Head of caudate nucleus (tissue), 42 donors: ENCODE measurements at places on chromosomes 4 and X.
A peak's percentile ranks its signal among the peaks of the same experiment; 100 is the strongest.

GRCh38 chr4:105198541-105198940, 51.9 kb downstream of the TET2 start:
- no peak for DNase-seq

DNA sequence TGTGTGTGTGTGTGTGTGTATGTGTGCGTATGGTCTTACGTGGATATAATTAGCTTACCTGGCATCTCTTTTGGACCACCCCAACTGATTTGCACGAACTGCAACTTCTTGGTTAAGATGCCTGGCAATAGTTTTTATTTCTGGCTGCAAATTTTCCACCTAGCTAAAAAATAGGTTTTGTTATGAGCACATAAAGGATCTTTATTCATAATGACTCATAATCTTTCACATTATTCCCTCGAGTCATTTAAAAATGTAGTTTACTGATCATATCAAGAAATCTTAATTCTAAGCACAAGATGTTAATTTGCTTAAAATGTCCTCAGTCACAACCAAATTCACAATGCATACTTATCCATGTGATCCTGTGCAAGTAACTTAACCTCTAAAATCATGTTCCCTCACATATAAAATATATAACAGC, 1.5 kb downstream of the COX18 start:
- DNase-seq, result no peak

DNA sequence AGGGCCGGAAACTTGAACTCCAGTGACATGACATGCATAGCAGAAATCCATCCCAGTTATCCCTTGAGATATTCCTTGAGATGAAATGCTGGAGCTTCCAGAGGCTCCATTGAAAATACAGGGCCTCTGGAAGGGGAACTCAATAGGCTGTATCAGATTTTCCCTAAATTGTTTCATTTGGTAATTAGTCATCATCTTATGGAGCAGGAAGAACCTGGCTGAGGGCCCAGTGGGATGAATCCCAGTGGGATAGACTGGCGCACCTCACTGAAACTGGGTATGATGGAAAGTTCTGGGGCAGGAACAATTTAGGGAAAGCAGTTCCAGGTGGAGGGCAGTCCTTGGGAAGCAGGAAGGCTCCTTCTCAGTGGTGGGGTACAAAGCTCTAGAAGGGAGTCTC, 307.8 kb upstream of the DIPK2B start:
- no peak for DNase-seq

- DNase-seq, result no peak
Measured at GRCh38 chr4:187903700-187904099, 91.9 kb upstream of the ZFP42 start.

DNA sequence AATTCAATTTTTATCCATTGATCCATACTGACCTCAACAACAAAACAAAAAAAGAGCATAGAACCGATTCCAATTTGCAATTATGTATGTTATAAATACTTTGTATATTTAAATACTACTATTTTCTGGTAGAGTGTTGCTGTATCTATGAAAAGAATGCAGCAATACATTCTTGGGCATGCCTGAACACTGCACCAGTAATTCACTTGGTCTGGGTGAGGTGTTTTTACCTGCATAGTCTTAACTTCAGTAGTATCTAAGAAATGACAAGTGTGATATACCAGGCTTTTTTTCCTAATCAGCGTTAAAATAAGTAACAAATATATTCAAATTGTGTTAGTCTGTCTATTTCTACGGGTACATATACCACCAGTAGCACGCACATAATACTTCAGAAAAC, 120.2 kb downstream of the KLHL13 start:
- no peak for DNase-seq

DNA sequence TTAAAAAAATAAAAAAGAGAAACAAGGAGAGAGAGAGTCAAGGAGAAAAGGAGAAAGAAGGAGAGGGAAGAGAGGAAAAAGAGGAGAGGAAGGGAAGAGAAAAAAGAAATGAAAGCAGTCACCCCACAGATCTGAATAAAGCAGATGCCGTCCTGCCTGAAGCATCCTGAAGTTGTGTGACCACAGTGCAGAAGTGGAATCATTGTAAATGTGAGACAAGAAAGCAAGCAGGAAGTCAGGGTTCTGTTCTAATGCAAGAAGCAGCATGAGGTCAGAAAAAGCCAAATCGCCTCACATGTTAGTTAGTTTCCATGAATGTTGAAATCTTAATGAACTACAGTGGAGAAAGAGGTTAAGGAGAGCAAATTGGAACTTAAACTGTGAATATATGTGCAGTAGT, 692.5 kb downstream of the CENPC start:
- no peak for DNase-seq

GRCh38 chr4:91990726-91991125, 313.0 kb upstream of the GRID2 start:
- DNase-seq, result no peak

- DNase-seq, result no peak
Measured at GRCh38 chr4:121952290-121952689, 430 bp upstream of the TRPC3 start.

DNA sequence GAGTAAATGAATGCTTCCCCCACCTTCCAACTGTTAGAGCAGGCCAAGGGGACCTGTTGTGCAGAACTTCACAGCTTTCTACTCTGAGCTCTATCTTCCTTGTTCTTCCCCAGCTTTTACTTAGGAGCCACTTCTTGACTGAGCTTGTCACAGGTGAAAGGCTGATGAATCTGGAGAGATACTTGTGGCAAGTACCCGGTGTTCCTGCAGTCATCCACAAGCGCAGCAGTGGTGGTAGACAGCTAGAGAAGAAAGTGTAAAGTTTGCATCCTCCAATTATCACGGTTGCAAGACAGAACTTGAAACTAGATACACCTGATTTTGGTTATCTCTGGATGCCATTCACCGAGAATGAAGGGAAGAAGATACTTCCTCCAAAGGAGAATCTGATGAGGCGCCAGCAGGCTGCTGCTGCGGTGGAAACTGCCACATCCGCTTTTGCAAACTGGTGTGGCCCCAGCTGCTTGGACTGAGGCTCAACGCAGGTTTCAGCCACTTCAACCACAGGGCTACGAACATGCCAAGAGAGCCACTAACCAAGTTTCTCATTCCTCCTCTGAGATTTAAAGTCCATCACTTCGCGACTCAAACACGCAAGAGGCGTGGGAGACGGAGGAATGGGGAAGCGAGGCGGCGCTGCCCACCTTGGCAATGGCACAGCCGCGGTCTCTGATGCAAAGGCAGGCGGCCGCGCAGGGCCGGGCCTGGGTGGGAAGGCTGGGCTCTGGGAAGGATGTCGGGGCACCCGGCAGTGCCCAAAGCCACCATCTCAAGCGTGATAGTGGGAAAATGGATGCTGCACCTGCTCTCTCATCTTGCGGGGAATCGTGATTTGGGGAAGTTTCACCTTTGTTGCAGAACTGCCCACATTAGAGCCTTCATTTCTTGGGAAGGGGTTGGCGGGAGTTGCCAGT, 1.3 kb upstream of the FHIP1A start:
- no peak for DNase-seq

- DNase-seq, result no peak
Measured at GRCh38 chr4:104248726-104249125, 246.0 kb downstream of the CXXC4 start.

GRCh38 chrX:31423609-31424189, 351.9 kb upstream of the FTHL17 start:
- DNase-seq, result peak; percentile 22

DNA sequence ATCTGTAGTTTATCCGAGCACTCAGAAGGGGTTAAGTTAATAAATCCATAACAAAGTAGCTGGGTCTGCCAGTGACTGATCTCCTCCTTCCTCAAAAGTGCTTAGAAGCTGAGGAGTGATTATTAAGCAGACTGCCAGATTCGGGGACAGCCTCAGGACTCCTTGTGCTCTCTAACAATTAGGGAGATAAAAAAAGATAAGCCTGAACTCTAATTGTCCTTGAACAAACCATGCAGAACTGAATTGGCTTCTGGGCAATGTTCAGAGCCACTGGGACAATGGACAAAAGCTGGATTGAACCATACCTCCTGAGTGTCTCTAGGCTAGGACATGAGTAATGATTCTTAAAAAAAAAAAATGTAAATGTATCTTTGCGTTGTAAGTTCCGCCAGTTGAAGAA, 22.7 kb upstream of the GRPR start:
- DNase-seq, result no peak

DNA sequence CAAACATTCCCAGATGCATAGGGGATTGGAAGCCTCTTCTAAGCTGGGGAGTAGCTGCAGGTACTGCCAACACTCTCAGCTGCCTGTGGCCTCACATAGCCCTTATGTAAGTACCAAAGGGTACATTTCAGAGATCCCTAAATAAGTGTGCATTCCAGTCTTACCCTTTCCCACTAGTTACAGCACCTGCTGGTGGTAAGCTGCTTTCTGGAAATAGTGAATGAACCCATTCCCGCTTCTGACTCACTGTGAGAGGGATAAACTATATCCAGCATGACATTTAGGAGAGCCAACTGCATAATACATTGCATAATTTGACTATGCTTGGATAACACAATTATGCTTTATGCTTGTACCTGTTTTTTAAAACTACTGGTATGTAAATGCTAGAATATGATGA, 149.0 kb downstream of the FAM13A start:
- no peak for DNase-seq

DNA sequence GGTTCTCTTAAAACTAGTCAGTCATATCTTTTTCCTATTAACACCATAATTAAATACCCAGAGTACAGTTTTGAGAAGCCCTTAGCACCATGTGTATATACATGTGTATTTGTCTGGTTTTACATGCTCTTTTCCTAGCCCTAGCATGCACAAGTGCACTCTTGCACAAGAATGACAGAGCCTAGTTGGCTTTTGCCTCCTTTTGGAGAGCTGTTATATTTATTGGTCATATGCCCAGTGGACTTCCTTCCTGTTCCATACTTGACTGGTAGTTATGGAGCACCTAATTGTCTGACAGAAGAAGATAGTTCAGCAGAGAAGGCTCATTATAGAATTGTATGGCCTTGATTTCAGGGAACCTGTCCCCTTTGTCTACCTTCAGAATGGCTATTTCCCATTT, 155.6 kb downstream of the ARX start:
- DNase-seq, result no peak

DNA sequence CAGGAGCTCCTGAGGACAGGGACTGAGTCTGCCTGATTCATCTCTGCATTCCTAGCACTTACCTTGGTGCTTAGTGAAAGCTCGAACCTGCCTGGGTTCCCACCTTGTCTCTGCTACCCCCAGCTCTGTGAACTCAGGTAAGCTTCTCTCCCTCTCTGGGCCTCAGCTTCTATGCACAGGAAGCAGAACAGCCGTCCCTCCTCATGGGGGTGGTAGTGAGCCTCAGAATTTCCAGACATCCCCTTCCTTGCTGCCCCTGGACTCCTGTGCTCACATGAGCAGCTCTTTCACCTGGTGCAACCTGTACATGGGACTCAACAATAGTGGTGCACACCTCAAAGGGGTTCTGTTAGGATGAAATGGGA, 50.8 kb downstream of the HTRA3 start:
- DNase-seq, result no peak

DNA sequence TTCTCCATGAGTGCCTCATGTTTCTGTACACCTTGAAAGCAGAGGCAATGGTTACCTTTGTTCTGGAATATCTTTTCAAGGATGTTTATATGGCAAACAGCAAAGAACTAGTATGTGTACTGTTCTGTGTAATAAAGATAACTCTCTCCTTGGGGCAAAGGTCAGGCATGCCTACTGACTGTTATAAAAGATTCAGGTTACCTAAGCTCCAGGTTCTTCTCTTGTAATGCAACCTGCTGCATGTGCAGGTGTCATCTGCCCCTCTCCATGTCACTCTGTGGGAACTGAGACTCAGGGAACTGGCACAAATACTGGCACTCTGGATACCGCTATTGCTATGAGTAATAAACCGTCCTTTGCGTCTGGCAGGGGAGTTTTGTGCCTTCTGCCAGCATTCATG, 5.4 kb upstream of the TRPC3 start:
- DNase-seq, result no peak

- DNase-seq, result no peak
Measured at GRCh38 chrX:55640854-55641253, 17.7 kb downstream of the FOXR2 start.

- no peak for DNase-seq
Measured at GRCh38 chr4:158782551-158783360, 13.9 kb downstream of the FNIP2 start.

- no peak for DNase-seq
Measured at GRCh38 chrX:123600181-123600580, 132.7 kb downstream of the THOC2 start.

DNA sequence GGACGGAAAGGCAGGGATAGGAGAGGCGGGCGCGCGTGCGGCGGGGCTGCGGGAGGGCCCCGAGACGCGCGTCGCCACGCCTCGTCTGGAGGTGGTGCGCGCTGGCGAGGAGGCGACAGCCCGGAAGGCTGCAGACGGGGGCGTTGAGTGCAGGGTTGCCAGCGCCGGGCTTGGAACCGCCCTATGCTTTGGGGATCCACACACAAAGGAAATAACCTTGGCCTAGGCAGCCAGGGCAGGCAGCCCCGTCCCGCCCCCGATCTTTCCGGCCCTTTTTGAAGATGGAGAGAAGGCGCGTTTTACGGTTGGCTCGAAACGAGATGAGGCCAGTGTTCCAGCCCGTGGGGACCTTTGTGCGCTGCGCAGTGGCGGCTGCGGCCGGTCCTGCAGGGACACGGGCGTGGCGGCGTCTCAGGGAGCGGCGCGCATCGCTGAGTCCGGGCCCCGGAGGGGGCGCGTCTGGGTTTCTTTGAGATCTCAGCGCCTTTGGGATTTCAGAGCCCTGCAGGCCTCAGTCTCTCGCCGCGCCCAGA, 50.8 kb upstream of the TRIM2 start:
- peak; percentile 61 for DNase-seq

DNA sequence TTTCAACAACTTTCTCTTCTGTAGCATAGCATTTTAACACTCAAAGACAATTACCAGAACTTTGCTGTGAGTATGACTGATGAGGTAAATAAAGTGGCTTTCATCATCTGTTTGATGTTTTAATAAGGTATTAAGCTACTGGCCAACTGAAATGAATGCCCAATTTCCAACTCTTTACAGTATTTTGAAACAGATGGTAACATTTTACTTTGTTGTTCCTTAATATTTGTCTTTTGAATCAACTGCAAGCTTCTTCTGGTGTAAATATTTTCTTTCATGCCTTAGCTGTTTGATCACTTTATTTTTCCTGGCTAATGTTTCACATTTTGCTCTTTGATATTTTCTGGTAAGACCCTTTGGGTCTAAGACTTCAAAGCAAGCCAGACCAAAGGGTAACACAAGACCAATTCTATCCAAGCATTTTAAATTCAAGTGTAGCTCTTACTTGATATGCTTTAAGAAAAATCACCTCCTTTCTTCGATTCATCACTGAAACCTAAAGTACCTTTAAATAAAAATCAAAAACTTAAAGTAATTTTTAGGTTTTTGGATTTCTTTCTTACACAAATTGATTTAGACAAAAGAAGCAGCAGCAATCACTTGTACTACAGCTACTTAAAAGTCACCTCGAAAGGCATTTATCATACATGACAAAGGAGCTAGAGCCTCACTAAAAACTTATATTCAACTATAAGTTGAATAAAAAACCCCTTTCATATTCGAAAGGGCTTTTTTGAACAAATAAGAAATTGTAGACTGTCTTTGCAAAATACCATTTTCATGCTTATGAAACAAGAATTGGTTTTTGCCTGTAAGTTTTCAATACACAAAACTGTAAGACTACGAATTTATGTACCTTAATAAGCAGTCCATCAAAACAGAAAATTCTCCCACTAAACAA, 57.6 kb downstream of the TBCK start:
- no peak for DNase-seq
